Activated CD8-positive, alpha-beta memory T cell treated with anti-CD3 and anti-CD28 coated beads, Interleukin-2, amount 50 U/mL, for 48 hours (primary cell): ENCODE measurements at places on chromosomes 16 and 17.

DNA sequence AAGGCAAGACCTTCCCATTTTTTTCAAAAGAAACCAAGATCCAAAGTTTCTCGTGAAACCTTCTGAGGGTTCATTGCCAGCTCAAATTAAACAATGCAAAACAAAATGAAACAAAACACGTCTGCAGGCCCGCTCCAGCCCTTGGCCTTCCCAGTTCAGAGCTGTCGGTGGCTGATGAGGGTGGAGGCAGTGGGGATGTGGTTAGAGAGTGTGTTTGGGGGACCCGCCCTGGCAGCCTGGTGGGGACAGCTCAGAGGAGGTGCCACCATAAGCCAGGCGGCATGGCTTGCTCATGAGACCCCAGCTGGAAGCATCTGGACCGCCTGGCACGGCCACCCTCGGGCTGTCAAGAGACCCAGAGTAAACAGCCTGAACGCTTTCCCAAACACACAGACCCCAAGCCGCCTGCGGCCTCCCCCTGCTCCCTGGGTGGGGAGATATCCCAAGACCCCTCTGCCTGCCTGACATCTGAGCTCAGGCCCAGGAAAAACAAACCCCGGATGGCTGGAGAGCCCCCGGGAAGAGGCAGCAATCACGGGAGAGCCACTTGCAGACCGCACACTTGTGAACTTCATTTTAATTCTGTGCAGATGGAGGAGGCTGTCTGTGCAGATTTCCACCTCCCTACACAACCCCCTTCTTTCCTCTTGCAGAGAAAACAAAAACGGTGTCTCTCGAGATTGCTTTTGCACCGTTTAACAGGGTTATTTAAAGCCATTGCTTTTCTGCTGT lies 35.4 kb upstream of the LITAF start:
- peak; percentile 73 for DNase-seq

DNA sequence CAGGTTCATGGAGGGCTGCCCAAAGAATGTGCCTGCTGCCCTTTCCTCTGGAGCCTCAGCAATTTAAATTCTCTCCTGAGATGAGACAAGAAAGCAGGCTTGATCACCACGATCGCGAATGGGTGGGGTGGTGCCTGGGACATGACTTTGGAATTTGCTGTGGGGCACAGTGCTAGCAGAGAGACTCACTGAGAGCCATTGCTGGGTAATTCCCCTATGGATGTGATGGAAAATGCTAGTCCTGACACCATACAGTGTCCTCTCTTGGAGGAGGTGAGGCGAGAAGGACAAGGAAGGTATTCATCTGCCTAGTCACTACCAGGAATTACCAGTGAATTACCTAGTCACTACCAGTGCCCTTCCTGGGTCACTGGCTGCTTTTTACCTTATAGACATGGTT lies 15.5 kb downstream of the FAM20A start:
- DNase-seq = no peak

GRCh38 chr17:64781014-64781756 lies 119.1 kb upstream of the SMURF2 start:
- DNase-seq = peak; percentile 71

DNA sequence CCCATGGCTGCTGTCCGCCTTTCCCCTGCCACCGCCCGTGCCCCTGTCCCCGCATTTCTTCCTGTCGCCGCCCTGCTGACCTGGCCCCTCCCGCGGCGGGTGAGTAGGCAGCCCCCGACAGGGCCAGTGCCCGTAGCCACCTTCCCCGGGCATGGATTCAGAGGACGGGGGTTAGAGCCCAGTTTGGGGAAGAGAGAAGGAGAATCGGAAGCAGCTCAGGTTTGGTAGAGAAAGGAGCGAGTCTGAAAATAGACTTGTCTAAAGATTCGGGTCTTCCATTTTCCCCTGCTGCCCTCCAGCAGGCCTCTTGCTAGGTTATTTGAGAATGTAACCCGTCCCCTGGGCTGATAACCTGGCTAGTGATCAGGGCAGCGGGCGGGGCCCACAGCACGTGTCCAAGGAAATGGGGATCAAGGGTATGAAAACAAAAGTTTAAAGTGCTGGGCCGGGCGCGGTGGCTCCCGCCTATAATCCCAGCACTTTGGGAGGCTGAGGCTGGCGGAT lies 7.9 kb upstream of the CLDN9 start:
- DNase-seq = no peak

GRCh38 chr17:57522042-57523005 lies 222.8 kb downstream of the CCDC182 start:
- DNase-seq = no peak

DNA sequence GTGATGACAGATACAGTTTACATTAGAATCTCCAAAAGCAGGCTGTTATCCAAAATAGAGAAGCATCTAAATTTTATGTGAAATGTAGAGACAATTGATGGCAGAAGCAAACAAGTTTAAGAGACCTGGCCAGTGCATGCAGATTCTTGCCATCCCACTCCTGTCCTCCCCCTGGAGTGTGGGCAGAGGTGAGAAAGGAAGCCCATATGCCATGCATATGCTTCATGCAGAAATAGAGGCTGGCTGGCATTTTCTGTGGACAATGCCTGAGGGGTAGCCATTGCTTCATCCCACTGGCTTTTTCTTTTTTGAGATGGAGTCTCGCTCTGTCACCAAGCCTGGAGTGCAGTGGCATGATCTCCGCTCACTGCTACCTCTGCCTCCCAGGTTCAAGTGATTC lies 382.1 kb downstream of the RBFOX1 start:
- no peak for DNase-seq

DNA sequence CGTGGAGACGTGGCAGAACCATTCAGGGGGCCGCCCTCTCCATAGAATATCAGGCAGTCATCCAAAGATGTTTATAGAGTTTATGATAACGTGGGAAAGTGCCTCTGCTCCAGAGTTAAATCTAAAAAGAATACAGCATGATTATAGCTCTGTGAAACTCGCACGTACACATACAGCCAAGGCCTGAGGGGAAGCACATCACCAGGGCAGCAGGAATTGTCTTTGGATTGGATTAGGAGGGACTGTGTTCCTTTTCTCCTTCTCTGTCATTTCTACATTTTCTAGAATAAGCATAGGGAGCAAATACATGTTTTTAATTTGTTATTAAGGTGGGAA lies 26.9 kb downstream of the EEF2K start:
- DNase-seq = no peak

- DNase-seq = no peak
Measured at GRCh38 chr17:77916703-77917481, 41.6 kb upstream of the TNRC6C start.

DNA sequence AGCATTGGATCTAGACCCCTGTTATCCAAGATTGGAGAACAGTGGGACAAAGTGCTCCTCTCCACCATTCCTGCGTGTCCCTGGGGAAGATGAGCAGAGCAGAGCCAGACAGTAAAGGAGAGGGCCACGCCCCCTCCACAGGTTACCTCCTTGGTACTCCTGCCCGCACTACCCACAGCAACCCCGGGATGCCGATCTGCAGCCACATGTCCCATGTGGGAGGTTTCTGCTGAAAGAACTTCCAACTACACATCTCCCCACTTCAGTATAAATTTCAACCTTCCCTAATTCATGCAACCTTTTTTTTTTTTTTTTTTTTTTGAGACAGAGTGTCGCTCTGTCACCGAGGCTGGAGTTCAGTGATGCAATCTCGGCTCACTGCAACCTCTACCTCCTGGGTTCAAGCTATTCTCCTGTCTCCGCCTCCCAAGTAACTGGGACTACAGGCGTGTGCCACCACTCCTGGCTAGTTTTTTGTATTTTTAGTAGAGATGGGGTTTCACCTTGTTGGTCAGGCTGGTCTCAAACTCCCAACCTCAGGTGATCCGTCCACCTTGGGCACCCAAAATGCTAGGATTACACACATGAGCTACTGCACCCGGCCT lies 2.3 kb downstream of the RAB37 start:
- DNase-seq = no peak

- DNase-seq = no peak
Measured at GRCh38 chr16:73161977-73162376, 114.0 kb upstream of the ZFHX3 start.

DNA sequence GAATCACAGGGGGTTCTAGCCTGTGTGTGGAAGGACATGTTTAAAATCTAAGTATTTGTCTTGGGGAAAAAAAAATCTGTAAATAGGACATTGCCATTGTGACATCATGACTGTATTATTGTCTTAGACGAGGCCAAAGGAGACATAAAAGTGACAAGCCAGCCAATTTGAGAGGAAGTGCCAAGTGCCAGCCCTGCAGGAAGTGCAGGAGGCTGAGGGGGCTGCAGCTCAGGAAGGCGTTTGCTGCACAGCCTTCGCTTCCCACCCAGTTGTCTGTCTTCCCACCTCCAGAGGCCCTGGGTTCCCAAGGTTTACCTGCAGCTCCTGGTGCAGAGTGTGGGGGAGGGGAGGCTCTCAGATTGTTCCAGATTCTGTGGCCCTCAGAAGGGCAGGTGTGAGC lies 1.3 kb downstream of the ADCY7 start:
- DNase-seq = peak; percentile 62

DNA sequence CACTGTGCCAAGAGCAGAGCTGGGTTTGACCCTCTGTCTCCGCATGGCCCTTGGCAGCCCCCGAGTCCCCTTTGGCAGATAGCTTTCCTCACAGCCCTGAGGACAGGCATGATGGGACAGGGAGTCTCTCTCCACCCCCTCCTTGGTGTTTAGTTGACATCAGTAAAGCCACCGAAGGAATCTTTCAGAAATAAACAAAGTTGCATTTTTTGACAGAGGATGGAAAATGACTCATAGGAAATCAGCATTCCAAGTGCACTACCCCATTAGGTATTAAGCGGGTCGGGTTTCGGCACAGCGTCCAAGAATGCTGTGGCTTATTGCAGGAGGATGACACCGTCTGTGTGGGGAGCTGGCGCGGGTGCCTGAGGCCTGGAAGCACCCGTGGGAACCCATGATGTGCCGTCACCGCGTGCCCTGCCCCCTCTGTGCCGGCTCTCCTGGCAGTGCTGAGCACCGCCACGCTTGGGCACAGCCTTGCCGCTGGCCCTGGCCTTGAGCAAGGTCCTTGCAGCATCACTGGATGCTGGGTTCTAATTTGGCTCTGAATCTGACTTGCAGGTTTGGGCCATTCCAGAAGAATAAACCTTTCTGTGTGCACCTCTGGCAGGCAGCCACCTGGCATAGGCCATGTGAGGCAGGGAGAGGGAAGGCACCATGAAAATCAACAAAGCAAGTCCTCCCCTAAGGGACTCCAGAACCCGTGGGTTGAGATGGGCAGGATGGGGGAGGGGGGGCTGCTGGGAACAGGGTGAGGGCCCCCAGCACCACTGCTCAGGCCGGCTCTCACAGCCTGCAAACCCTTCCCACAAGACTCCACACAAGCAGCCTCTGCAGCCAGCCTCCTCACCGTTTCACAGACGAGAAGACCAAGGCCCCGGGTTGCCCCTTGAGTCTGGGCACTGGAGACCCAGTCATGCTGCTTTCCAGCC lies 50.5 kb upstream of the ZNF469 start:
- DNase-seq = no peak

GRCh38 chr17:17088086-17088485 lies 45.8 kb downstream of the MPRIP start:
- no peak for DNase-seq

GRCh38 chr16:86077243-86077940 lies 178.4 kb downstream of the IRF8 start:
- DNase-seq = no peak

GRCh38 chr16:29712809-29713208 lies 33.0 kb downstream of the C16orf54 start:
- no peak for DNase-seq

- DNase-seq = no peak
Measured at GRCh38 chr16:23987443-23987842, 151.7 kb downstream of the PRKCB start.

DNA sequence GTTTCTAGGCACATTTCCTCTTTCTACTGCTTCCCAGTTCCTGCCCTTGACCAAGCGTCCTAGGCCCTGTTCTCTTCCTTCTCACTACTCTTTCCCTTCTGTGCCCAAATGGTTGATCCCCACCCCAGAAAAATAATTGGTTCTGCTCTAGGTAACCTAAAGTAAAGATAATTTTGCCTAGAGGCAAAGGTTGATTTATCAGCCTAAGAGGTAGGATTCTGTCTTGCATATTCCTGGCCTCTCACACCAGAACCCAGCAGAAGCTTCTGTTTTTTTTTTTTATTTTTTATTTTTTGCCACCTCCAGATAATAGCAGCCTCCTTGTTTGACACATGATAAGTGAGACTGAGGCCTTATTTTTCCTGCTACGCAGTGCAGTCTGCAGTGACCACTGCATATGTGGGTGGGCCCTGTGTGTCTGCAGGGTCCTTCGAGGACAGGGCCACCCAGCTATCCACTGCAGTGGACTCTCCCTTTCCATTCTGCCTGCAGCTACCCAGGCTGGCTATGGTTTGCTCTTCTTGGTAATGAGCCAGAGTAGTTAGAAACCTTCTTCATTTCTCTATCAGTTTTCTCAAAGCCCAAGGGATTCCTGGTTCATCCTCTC lies 701 bp downstream of the PIPOX start:
- no peak for DNase-seq

GRCh38 chr17:42251115-42251514 lies 25.1 kb downstream of the STAT5B start:
- no peak for DNase-seq

GRCh38 chr16:64406770-64407181 lies 715.1 kb downstream of the CDH11 start:
- DNase-seq = no peak

- DNase-seq = no peak
Measured at GRCh38 chr17:62405451-62405850, 18.2 kb upstream of the METTL2A start.

DNA sequence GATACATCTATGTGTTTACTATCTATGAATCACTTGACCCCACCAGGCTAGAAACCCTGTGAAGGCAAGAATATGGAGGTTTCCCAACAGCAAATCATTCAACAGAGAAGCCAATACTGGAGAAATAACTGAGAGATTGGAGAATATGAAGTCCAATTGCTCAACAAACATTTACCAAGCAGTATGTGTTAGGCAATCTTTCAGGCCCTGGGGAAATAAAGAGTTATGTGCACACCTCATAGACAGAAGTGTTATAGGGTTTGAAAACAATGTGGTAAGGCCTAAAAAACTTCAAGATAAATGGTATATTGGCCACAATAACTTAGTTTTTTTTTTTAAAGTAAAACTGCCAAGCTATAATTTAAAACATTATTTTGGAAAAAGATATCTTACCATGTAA lies 1245.8 kb downstream of the CDH11 start:
- no peak for DNase-seq

DNA sequence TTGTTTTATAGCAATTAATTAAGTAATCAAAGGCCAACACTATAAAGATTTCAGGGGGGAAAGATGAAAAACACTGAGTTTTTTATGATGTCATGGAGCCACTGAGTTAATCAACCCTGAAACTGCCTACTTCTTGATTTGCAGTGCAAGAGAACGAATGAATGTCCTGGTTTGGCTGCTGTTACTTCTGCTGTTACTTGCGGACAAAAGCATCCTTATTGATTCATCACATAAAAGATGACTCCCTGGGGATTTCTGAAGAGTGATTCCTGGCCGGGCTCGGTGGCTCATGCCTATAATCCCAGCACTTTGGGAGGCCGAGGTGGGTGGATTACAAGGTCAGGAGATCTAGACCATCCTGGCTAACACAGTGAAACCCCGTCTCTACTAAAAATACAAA lies 10.9 kb upstream of the SPNS3 start:
- DNase-seq = no peak

GRCh38 chr16:86528061-86528929 lies 18.0 kb downstream of the FOXF1 start:
- DNase-seq = no peak
